ENCODE measurements at places on chromosomes 1 and 21. TPM values are rescaled to one million over a fixed set of nuclear protein-coding genes. Genes with fewer than 3 reads are reported as not detected.

The LMX1A gene
- not detected for polyA plus RNA-seq

The SPRR4 gene
- polyA plus RNA-seq = not detected

The DIO1 gene
- 10.3 TPM for polyA plus RNA-seq

- DNase-seq = no peak
Measured at GRCh38 chr1:180881806-180882509, 30.7 kb upstream of the KIAA1614 start.

GRCh38 chr1:228913626-228914414 is 178.5 kb downstream of the RHOU start:
- no peak for DNase-seq

DNA sequence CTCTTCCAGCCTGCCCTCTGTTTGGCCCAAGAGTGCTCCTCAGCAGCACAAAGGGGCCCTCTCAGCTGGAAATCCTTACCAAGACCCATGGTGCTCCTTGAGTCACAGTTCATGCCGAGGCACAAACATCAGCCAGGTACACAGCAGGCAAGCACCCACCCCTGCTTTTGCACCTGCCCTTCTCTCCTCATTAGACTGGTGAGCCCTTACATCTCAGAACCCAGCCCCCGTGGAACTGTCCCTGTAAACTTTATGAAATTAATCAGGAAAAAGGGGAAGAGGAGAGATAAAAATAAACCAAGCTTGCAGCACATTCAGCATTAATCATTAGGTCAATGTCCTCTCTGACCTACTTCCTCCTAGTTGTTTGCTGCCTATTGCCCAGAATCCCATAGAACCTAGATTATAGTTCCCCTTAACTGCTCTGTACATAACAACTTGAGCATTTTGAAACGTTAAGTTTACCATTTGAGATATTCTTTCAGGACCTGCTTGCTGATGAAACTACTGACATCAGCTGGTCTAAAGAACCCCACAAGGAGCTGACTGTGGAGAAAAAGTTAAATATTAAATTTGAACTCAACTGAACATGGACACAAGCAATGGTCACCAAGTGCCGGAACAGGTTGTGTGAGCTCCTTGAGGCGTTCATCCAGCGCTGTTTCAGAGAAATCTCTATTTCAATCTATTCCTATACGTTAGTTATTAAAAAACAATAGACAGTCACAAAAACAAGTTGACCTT is 738.4 kb downstream of the MATN1 start:
- DNase-seq = no peak

Measured in left renal cortex interstitium (tissue), 4 donors.